Suppressor macrophage (primary cell): ENCODE measurements at places on chromosomes 2 and 18.
A peak's percentile ranks its signal among the peaks of the same experiment; 100 is the strongest.

DNA sequence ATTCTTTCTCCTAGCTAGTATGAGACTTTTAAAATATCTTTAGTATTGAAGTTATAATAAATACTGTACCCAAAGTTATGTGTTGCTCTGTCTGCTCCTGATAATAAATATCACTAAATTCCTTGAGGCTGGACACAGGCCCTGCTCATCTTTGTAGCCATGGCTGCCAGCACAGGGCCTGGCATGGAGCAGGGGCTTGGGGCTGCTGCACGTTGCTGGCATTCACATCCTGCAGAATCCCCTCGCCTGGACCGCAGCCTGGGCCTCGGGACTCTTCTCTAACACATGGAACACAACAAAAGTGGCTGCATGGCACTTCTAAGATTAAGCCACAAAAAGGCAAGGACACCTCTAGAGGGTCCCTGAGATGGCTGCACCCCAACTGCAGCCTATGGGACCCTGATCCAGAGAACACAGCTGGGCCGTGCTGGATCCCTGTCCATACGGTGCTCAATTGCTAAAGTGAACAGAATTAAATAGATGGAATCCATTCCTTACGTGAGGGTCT lies 477.5 kb upstream of the MYT1L start:
- no peak for DNase-seq

DNA sequence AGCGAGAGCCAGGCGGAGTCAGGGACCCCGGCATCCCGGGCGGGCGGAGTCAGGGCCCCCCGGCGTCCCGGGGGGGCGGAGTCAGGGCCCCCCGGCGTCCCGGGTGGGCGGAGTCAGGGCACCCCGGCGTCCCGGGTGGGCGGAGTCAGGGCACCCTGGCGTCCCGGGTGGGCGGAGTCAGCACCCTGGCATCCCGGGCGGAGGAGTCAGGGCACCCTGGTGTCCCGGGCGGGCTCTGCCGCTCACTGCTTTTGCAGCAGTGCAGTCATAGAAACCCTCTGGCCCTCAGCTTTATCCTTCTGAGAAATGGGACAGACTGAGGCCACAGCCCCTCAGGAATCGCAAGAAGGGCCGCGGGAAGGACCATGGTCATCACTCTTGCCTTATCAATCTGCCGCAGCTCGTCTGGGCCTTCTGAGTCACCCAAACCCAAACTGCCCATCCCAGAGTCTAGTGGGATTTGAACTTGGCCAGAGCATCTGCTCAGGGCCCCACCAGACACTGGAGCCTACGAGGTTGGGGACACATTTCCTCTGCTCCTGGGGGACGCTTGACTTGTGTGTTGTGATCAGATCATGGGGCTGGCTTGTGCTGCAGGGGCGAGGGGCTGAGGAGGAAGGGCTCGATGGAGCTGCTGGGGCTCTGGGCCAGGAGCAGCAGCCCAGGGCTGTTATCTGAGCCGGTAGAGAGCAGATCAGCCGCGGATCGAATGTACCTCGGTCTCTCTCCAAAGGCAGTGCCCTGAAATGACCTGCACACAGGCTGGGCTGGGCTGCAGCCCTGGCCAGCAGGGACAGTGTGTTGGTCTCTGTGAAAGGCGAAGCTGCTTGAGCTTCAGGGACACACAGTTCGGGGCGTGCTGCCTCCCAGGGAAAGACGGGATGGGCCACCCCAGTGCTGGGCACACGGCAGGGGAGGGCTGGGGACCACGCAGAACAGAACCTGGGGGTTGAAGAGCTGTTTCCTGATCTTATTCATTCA lies 290.1 kb upstream of the HDAC4 start:
- DNase-seq: no peak

- no peak for DNase-seq
These were observed 69.6 kb upstream of the GYPC start for GRCh38 chr2:126586317-126586716.

DNA sequence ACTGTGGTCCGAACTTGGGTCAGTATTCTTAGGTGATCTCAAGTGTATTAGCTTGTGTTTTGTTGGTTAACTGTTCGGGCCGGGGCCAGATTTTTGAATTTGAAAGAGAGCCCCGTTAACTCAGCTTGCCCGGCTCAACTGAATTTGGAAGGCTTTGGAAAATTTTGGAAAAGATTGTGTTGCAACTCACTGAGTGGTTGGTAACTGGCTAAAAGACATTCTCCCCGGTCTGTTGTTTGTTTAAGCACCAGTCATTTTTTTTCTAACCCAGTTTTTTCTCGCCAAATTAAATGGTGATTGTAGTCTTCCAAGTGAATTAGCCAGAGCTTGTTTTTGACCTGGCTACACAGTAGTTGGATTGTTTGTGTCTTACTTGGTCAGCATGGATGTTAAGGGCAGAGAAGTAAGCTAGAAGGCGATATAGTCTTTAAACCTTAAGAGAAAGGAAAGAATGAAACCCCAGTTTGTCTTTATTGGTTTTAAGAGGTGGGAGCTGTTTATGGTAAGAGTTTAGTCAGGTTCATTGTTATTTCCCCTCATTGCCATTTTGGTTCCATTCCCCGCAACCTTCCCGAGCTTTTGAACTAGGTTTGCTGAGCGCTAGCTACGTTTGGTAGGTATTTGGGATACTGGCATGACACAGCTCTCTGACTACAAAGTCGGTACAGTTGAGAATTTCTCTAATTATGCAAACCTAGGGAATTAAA lies 2.4 kb downstream of the MAP4K4 start:
- no peak for DNase-seq

DNA sequence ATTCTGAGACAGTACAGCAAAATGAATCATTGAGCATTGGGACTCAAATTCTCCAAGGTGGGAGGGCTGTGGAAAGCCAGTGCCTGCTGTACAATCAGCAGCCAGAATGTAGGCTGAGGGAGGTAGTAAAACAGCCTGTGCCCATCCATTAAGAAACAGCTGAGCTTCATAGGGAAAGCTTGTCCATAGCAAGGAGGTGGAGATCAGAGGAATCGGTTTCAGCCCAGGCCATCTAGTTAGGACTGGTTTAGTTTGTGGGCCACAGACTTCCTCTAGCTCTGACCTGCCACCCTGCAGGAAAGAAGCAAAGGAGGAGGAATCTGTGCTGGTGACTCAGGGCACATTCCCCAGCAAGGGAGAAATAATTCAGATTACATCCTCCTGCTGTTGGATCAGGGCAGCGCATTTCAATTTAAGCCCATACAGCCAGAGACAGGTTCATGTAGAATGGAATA lies 333.4 kb downstream of the SETBP1 start:
- DNase-seq: no peak

DNA sequence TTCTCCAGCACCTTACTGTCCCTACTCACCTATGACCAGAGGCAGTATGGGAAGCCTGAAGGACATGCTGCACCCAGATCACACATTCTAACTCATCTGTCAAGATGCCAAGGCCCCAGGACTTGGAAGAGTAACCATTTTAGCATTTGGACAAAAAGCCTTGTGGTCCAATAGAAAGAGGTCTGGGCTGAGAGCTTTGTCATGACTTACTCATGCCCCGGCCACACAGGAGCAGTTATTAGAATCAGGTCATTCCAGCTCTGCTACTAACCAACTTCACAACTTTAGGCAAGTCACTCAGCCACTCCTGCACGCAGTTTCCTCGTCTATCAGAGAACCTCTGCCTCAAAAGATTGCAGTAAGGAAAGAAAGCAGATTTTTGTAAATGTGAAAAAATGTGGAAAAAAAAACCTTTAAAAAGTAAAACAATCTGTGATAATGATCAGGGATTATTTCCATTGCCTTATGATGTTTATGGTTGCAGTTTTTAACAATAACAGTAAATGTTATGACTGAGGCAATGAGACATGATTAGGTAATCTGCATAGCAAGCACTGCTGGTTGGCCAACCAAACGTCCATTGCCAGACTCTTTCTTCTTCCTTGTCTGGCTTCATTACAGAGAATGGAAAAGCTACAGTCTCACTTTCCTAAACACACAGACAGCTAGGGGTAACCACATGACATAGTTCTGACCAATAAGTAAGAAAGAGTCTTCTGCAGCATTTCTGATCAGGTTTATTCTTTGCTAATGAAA lies 255.4 kb upstream of the CHAC2 start:
- DNase-seq: no peak

- no peak for DNase-seq
These were observed 32.1 kb downstream of the GRHL1 start for GRCh38 chr2:9983401-9984216.

GRCh38 chr2:18426174-18426573 lies 134.3 kb downstream of the RDH14 start:
- no peak for DNase-seq

DNA sequence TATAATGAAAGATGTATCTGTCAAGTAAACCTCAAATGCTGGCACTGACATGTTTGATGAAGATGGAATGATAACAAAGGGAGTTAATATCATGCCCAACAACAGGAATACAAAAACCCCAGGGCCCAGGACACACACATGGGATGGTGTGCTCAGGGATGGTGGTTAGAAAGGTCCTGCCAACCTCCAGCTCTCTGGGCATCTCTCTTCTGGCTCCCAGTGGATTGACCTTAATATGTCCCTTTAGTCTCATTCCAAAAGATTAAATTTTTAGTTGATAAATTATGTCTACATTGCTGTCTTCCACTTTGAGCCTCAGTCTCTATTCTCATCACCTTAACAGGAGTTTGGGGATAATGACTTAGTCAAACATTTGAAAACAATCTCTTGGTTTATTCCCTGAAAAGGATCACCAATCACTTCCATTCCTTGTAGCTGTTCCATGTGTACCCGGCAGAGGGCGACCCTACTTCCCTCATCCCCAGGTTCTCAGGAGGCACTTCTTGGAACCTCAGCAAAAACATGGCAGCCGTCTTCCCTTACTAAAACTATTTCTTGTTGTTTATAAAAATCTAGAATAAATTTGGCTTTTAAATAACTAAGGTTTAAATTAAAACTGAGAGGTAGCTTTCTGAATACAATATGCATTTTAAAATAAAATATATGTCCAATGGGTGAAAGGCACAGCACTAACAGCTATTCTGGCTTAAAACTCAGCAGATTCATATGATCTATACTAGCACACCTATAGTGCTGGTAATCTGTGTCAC lies 29.6 kb downstream of the MCEE start:
- DNase-seq: peak; percentile 75
